Stimulated activated CD4-positive, alpha-beta T cell treated with anti-CD3 and anti-CD28 coated beads, Interleukin-1b, Interleukin-23, amount 100 ng/mL, for 48 hours (primary cell): ENCODE measurements at places on chromosomes 3 and 15.

DNA sequence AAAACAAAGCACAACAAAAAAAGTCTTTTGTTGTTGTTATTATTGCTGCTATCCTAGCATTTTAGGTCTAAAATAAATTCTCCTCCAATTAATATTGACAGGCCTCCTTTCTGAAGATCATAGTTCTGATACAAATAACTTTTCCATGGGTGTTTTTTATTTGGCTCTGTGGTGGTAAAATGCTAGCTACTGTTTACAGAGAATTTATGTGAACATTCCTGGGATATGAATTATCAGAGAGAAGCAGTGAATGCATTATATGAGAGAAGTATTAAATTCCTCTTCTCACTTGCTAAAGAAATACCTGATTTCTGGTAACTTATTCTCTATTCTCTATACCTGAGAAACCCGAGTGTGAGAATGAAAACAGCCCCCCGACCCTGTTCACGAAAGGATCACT, 57.5 kb upstream of the TMCO5A start:
- no peak for DNase-seq

DNA sequence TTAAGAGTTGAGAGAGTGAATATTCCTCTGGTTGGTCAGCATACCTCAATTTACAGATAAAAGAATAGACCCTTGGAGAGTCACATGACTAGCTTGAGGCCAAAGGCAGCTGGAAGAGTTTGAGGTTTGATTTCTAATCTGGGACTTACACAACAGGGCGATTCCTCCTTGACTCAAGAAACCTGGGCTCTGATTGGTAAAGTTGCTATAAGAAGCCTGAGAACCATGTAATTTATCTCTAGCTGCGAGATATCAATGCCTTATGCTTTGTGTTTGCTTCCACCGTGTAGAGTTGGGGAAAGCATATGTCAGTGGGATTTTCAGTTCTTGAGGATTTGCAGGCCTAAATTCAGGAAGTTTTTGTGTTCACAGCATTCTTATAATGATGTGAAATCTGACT, 206.0 kb downstream of the KLHL25 start:
- no peak for DNase-seq

GRCh38 chr3:48538451-48538850, 18.2 kb downstream of the PFKFB4 start:
- DNase-seq, result no peak

DNA sequence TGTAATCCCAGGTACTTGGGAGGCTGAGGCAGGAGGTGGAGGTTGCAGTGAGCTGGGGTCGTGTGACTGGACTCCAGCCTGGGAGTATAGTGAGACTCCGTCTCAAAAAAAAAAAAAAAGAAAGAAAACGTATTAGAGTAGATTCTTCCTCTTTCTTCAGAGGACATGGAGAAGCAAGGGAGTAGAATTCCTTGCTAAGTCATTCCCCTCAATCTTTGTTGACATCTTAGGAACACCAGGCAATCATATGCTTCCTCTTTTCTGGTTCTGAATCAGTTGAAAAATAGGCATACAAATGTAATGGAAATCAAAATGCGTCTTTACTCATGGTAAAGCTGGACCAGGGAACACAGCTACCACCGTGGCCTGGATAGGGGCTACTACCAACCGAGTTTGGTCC, 38.3 kb upstream of the ATOSA start:
- no peak for DNase-seq

GRCh38 chr3:186283651-186284348, 78.2 kb downstream of the DGKG start:
- DNase-seq, result no peak

GRCh38 chr15:37134699-37135131, 34.4 kb upstream of the MEIS2 start:
- DNase-seq, result no peak

DNA sequence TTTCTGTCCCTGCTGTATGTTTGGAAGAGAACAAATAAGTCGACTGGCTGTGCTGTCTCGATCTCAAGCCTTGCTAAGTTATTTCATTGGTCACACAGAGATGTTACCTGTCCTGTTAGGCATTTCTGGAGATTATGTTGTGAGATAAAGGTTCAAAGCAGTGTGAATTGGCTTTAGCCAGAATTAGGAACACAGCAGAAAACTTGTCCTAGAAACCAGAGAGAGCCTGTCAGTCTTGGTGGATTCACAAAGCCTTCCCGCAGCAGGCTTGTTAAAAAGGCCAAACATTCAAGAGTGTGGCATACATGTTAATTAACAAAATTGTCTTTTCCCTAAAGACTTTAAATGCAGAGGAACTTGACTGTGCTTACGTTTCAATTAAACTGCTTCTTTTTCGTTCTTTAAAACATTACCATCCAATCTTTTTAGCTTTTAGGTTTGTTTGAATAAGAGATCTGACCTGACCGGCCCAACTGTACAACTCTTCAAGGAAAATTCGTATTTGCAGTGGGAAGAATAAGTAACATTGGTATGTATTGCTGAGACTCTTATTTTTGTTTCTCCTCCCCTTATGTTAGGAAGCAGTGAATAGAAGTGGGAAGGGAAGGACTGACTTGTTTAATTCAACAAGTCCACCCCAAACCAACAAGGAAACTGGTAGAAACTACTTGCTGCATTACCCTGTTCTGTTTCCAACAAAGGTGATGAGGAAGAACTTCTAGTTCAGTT, 25.2 kb downstream of the ABHD2 start:
- no peak for DNase-seq

DNA sequence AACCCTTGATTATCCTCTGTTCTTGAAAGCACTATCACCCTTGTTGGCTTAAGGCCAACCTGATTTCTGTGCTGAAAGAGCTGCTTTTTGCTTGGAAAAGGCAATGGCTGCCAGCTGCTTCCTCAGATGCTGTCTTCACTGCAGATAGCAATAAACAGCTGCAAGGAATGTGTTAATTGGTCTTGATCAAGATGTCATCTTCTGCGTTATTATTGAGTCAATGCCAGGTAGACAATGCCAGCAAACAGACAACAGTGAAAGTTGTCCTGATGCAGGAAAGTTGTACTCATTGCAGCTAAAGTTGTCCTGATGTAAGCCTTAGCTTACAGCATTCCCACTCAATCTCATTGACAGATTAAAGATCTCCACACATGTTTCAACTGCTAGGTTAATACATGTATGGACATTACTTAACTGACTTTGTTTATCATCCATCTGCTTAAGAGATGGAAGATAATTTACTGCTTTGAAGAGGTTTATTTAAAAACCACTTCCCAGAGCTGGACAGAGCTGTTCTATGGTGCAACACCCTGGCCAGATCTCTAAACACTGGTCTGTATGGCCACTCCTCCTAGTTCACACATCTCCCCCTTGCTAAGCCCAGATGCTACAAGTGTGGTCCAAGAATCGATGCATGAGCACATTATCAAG, 251.0 kb upstream of the MCTP2 start:
- DNase-seq, result no peak

DNA sequence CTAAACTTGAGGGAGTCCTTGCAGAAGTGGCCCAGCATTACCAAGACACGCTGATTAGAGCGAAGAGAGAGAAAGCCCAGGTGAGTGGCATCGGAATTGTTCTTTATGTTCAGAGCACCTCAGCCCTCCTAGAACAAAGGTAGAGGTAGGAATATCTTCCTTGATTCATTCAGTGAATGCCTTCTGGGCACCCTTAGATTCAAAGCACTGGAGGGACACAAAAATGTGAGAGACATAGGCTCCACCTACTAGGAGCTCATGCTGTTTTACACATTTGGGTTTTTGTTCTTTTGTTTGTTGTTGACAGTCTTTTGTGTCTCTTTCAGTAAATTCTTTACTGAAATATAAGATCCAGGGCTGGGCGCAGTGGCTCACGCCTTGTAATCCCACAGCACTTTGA, 68.2 kb downstream of the IQGAP1 start:
- DNase-seq, result no peak

- DNase-seq, result no peak
Measured at GRCh38 chr15:47741082-47741481, 23.8 kb downstream of the SEMA6D start.

GRCh38 chr3:100868894-100869293, 124.3 kb downstream of the ABI3BP start:
- DNase-seq, result no peak

DNA sequence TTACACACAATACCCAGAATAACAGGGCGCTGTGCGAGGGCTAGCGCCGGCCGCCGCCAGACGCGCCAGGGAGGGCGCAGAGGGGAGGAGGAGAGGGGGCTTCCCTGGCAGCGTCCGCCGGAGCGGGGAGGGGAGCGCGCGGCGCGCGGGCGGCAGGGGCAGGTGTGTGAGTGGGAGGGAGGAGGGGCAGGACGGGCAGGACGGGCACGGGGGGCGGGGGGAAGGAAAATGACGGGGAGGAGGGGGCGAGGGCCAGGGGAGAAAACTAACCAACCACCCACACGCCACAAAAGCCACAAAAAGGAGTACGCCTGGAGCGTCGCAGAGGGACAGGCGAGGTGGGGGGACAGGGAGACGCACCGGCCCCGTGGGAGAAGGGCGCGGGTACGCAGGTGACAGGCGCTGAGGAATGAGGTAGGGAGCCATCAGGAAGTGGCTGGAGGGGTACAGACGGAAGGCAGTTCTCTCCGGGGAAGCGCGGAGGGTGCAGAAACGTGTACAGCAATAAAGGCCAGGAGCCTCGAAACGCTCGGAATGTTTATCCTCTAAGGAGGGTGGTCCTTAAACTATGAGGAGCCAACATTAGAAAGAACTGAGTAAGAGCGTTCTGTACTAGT, 610 bp upstream of the SATB1 start:
- peak; percentile 69 for DNase-seq

GRCh38 chr3:141920701-141921100, 44.3 kb downstream of the ATP1B3 start:
- DNase-seq, result no peak

DNA sequence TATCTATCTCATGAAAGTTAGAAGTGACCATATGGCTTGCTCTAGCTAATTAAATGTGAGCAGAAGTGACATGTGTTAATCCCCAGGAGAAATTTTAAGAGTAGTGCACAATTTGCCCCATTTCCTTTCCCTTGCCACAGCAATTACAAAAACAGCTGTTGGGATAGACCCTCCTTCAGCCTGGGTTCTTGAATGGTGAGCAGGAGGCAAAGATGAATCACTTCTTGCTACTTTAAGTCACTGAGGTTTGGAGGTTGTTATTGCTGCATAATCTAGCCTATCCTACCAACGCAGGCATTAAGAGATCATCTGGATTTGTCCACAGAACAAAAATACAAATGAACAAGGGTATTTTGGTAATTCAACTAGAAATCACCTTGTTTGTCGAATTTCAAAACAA, 51.7 kb upstream of the CAPN7 start:
- no peak for DNase-seq

DNA sequence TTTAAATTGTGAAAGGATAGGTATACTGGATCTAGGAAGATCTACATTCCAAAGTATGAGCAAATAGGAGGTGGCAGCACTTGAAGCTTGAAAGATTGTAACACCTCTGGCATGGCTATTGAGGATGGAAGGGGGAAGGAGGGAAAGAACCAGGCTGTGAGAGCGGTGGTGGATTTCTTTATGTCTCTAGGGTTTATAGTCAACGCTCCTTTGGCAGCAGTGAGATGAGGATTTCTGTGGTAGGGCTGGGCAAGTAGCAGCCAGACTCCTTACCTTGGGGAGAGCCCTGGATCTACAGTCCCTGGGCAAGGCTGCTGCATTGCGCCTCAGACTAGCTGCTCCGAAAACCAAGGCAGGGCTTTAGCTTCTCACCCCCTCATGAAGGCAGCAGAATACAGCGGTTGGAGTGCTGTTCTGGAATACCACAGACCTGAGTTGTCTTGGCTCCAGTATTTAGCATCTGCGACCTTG, 53.2 kb downstream of the MEF2A start:
- DNase-seq, result no peak

GRCh38 chr15:74442604-74443003, 8.8 kb upstream of the SEMA7A start:
- no peak for DNase-seq

DNA sequence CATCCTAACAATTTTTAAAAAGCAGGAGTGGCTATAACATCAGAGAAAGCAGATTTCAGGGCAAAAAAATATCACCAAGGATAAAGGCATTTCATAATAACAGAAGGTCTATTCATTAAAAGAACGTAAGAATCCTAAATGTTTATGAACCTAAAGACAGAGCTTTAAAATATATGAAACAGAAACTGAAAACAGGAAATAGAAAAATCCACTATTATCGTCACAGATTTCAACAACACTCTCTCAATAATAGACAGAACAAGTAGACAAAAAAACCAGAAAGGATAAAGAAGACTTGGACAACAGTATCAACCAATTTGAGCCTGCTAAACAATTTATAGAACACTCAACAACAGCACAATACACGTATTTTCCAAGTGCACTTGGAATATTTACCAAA, 71.4 kb downstream of the FBXL22 start:
- no peak for DNase-seq

- no peak for DNase-seq
Measured at GRCh38 chr15:33807665-33808064, 160.6 kb upstream of the CHRM5 start.

GRCh38 chr3:105876780-105877327, 8.0 kb upstream of the CBLB start:
- DNase-seq, result no peak

- DNase-seq, result no peak
Measured at GRCh38 chr3:70737666-70738290, 425.3 kb upstream of the MDFIC2 start.

DNA sequence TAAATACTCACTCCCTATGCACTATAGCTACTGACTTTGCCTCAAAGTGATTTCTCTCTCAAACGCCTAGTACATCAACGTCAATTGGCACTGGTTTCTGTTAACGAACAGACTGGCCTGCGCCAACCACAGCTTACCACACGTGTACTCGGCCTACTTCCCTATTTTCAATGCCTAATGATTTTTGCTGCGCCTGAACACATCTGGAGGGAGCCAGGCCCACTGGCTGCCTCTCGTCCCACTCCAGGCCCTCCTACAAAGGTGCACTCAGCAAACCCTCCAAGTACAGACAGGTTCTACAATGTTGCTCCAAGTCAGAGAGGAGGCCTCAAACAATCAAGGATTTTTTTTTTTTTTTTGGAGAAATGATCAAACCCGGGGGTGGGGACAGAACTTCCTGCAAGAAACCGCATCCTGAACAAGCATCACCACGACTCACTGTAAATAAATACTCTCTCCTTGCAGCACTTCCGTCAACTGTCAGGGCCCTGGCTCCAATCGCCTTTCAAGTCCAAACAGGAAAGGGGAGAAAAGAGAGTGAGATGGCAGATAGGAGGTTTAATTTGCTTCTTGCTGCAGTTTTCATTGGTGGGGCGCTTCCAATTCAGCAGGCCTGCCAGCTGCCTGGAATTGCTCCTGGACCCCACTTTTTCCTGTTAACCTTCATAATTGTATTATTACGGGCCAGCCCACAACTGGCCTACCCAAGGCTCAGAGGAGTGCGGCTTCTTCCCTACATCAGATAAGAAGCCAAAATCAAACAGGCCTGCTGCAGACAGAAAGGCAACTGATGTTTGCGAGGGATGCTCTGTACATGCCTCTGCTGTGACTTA, 139.3 kb downstream of the FOXP1 start:
- DNase-seq, result peak; percentile 65

- DNase-seq, result no peak
Measured at GRCh38 chr3:131386429-131387165, 5.0 kb downstream of the NUDT16 start.

- DNase-seq, result no peak
Measured at GRCh38 chr15:80915472-80915871, 74.1 kb downstream of the MESD start.

GRCh38 chr3:190533511-190534281, 19.8 kb downstream of the IL1RAP start:
- DNase-seq, result no peak

- no peak for DNase-seq
Measured at GRCh38 chr3:107068980-107069379, 308.3 kb upstream of the CCDC54 start.

GRCh38 chr3:46955157-46955556, 21.4 kb downstream of the CCDC12 start:
- no peak for DNase-seq
